ENCODE measurements at places on chromosomes 1 and 21.

GRCh38 chr21:33815143-33815707 is 100.4 kb downstream of the ATP5PO start:
- no peak for DNase-seq

- no peak for DNase-seq
Observed at GRCh38 chr1:48526008-48526710, 54.2 kb upstream of the SPATA6 start.

- peak; percentile 29 for DNase-seq
Observed at GRCh38 chr1:230972855-230973271, 5.8 kb downstream of the TTC13 start.

- no peak for DNase-seq
Observed at GRCh38 chr21:15003463-15004135, 61.2 kb downstream of the NRIP1 start.

GRCh38 chr1:110494522-110495406 is 24.2 kb downstream of the KCNA10 start:
- DNase-seq: no peak

- DNase-seq: no peak
Observed at GRCh38 chr1:232186931-232187330, 443.0 kb downstream of the SIPA1L2 start.

- no peak for DNase-seq
Observed at GRCh38 chr1:241979926-241980325, 19.0 kb downstream of the MAP1LC3C start.

DNA sequence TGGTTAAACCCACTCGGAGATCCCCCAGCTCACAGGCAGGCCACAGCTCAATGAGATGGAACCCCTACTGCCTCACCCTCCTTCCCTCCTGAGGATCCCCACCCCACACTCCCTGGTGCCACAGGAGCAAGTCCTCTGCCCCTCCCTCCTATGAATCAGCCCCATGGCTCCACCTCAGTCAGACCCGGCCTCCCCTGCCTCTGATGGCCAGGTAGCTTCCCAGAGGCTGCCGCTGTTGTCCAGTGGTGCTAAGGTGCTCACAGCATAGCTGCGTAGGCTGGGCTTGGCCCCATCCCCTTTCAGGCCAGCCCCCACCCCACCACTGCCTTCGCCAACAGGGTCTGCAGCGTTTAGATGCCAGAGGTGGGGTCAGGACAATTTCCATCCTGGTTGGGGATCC is 98.5 kb upstream of the IGSF21 start:
- DNase-seq: no peak

- DNase-seq: no peak
Observed at GRCh38 chr1:205938682-205939081, 4.6 kb downstream of the SLC26A9 start.

GRCh38 chr21:42218836-42219605 is at the start of gene ABCG1:
Gene ABCG1 (plus strand): TSS chr21:42219140. CDS start chr21:42219263, 123 bp downstream.
- no peak for DNase-seq

DNA sequence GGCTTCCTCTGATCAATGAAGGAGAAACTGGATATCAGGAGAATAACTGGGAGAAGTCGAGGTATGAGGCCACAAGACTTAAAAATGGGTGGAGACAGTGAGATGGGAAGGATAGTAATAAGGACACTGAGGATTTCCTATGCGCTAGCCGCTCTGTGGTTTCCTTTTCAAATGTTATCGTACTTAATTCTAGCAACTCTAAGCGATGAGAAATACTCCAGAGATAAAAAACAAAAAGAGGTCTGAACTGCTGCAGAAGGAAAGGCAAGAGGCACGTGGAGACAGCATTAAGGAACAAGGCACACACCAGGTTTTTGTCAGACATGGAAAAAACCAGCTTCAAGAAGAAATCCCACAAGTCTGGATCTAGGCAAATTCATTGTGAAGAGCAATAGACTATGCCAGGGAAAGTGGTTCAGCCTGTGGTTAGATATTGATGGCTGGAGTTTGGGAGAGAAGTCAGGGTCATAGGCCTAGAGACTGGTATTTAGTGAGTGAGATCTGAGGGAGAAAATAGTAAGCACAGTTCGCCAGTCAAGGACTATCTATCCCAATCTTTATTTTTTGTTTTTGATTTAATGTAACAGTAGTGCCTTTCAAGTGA is 5.3 kb downstream of the CLCA2 start:
- no peak for DNase-seq

DNA sequence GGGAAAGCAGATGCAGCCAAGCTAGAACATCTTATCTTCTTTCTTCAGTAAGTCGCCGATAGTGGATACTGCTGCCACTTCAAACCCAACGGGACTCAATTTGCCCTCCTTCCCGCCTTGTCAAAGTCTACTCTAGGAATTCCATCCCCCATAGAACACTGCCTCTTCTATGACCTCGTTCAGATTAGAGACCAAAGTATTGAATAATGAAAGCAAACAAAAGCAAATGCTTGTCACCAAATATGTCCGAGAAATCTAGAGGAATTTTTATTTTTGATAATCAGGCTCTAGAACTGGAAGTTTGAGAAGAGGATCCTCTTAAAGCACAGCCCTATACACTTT is 853 bp upstream of the RRAGC start:
- DNase-seq: no peak

GRCh38 chr1:187490266-187490665 is 661.5 kb downstream of the PLA2G4A start:
- no peak for DNase-seq

DNA sequence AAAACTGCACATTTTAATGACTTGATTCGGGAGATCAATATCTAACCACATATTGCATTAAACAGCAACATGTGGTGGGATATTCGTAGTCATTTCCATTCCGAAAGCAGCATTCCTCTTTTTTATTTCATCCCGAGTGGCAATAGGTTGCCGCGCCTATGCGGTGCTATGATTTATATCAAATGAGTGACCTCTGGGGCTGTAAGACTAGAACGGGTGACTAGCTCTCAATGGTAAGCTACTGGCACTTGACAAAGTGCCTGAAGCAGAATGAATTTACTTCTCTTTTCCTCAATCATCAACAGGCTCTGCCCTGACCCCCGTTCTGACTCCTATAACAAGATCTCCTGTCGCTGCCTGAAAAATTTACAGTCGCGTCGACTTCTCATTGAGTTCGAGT is 162.3 kb downstream of the ZNF281 start:
- DNase-seq: no peak

- no peak for DNase-seq
Observed at GRCh38 chr21:35843911-35844667, 216.2 kb downstream of the SETD4 start.

GRCh38 chr1:182446033-182446669 is 3.8 kb upstream of the RGSL1 start:
- no peak for DNase-seq

- no peak for DNase-seq
Observed at GRCh38 chr1:167650269-167651160, 20.5 kb downstream of the RCSD1 start.

DNA sequence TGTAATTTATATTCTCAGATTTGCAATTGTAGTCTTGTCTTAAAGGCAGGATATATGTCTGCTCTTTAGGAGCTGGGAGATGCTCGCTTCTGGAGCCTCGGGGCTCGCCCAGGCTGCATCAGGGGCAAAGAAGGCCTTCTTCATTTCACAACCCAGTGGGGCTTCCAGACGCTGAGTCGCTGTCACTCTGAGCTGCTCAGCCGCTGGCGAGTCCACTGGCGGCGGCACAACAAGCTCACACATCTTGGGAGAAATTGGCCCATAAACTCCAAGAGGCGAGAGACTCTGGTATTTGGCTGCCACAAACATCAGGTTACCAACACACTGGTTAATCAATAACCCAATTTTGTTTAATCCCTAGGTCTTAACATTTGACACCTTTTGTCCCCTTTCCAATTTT is 216.6 kb downstream of the ATG4C start:
- DNase-seq: no peak

DNA sequence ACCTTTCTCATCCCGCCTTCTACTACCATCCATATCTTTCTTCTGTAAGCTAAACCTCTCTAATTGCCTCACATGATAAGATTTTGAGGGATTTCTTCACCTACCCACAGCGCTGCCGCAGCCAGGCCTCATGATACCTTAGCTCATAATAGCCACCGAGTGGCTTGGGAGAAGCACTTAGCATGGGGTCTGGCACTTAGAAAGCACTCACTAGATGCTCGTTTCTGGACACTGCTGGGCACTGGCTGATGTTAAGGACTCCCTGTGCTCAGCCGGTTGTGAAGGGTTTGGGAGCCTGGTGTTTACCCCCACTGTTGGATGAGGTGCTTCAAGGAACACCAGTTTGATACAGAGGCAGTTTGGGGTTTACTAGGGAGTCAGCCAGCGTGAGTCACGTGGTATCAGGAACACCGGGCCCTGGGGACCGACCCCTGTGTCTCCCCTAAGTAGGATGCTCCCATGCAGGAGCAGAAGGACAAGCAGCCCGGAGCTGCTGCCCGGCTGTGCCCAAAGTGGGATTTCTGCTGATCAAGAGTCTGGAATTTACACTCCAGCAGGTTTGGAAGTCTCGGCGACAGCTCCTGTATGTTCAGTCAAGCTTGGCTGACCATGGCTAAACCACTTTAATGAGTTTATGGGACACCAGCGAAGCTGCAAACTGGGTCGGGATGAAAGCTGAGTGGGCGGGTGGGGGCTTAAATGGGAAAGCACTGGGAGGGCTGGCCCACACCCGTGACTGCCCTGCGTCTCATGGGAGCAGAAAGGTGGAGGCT is 63.3 kb downstream of the GALNT2 start:
- DNase-seq: no peak

DNA sequence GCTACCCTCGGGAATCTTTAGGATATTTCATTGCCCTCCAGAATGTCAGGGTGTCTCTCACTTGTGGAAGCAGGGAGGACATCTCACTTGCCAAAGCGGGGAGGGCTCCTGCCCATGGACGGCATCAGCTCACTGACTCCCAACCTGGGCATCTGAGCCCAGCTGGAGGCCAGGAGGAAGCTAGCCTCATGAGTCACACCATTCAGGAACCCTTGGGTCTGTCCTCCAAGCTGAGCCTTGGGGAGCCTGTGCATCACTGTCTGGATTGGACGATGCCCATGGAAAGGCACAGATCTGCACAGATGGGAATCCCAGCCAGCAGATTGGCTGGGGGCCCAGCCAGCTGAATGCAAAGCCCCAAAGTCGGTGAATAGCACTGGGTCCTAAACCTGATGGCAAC is 25.2 kb downstream of the WNT3A start:
- DNase-seq: no peak

DNA sequence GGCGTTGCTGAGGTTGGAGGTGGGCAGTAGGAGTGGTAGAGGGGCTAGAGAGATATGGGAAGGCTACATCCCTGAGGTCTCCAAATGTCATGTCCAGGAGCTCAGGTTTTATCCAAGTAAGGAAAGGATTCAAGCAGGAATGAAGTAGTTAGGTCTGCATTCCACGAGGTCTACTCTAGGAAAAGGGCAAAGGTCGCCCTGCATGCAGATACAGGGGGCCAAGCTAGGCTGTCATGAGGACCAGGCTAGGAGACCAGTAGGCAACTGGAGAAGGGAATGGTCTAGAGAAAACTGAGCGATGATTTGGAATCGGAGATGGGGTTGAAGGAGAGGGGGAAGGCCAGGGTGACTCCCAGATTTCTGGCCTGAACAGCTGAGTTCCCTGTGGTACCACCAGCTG is 48.7 kb downstream of the IRF2BP2 start:
- DNase-seq: no peak

DNA sequence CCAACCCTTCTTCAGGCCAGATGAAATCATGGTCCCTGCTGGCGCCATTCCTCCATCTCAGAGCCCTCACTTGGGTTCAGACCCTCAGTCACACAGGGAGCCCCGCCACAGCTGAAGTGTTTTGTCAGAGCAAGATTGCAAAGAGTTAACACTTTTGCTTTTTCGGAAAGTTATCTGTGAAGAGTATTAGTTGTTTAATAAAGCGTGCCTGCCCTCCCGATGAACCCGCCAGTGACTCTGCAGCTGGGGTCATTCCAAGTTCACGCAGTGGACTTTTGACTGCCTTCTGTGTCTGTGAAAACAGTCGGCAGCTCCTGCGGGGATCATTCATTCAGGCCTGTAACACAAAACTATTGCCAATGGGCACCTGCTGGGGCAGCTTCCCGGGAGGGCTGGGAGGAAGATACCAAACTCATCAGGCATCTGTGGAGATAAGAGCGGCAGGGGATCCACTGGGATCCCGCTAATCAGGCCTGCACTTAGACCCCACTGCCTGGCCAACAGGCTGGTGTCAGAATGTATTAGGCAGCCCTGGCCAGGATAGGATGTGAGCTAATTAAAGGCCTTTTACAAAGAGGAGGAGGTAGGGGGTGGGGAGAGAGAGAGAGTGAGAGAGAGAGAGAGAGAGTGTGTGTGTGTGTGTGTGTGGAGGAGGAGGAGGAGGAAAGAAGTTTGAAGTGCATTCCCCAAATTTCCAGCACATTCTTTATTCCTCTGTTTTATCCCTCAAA is 184.5 kb downstream of the DHRS3 start:
- DNase-seq: no peak

DNA sequence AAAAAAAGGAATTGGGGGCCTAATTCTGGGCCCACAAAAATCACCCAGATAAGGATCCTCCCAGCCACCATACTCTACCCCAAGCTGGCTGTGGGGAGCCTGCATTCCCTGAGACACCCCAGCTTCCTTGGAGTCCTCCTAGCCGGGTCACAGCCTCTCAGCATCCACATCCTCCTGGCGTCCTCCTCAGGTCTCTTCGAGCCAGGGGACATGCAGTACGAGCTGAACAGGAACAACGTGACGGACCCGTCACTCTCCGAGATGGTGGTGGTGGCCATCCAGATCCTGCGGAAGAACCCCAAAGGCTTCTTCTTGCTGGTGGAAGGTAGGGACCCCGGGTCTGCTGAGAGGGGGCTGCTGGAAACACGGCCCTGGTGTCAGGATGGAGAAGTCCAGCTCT is 64.3 kb downstream of the ALPL start:
- no peak for DNase-seq

- no peak for DNase-seq
Observed at GRCh38 chr1:203701606-203702005, 63.4 kb upstream of the LAX1 start.

DNA sequence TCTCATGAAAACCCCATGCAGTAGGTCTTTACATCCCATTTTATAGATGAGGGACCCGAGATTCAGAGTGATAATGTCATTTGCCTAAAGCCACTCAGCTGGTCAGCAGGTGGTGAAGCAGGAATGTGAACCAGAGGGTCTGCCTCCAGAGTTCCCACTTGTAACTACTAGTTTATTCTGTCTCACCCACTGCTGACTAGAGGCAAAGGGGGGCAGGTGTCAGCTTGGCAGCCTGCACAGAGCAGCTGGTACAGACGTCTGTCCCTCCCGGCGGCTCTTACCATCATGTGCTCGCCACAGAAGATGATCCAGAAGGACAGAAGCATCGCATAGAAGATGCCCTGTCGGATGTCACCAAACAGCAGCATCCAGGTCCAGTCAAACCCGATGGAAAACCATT is 82.4 kb downstream of the WLS start:
- DNase-seq: no peak

DNA sequence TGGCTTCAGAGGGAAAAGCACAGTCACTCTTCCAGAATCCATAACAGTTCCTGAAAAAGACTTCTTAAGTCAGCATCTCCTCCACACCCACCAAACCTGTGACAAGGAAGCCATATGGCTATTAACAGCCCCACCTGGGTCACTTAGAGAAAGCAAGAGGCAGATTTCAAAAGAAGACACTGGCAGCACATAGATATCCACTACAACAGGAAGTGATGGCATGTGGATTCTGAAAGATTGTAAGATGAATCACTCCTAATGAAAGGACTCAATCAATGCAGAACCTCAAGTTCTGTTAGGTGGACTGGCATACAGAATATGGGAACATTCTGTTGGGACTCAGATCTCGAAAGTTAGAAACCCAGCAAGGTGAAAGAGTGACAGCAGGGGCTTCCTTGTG is 365.9 kb downstream of the TGFB2 start:
- no peak for DNase-seq

GRCh38 chr1:30693822-30694221 is 29.6 kb downstream of the MATN1 start:
- DNase-seq: no peak

- DNase-seq: no peak
Observed at GRCh38 chr1:55574691-55575225, 359.6 kb upstream of the USP24 start.

Measured in stimulated activated CD4-positive, alpha-beta T cell treated with anti-CD3 and anti-CD28 coated beads, Interleukin-4, amount 100 ng/mL, for 48 hours (primary cell).